CD4-positive, alpha-beta T cell treated with Interleukin-4 for 4 hours (primary cell): ENCODE measurements at places on chromosomes 4 and X.

DNA sequence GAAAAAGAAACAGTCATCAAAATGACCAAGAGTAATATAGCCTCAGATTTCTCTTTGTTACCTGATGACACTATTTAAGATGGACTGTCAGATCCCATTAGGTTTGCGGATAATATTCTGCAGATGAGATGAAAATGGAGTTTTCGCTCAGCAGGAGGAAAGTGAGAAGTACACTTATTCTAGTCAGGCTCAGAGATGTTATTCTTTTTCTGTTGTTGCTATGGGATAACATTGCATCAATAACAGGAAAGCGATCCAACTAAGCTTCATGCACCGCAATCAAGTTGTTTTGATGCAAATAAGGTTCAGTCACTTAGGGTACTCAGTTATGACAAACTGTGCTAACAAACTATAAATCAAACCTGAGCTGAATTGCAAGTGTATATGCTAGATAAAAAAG is 415.0 kb downstream of the CCSER1 start:
- no peak for DNase-seq

GRCh38 chrX:14440106-14440505 is 89.2 kb upstream of the GLRA2 start:
- DNase-seq: no peak

- no peak for DNase-seq
These were observed 30.2 kb downstream of the ASB5 start for GRCh38 chr4:176238826-176239225.

DNA sequence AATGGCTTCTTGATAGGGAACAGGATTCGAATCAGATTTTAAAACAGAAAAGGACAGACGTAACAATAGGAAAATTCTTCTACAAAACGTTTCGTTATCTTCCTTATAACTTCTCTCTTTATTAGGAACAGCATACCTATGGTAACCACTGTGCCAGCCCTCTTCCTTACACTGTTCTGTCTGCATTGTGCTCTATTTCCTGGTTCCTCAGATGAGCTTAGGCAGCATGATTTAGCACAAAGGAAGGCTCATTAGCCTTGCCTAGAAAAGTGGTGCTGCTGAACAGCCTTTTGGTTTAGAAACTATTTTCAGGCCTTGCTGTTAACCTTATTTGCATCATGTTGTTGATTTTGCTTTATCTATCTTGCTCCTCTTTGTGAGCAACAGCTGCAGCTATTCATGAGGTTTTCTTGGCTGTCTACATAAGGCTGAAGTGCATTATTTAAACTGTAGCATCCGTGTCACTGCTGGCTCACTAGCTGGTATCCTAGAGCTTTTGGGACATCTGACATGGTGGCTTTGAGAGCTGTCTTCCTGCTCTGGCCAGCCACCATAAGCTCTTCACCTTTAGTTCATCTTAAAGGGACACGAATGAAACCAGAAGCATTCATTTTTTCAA is 69.9 kb upstream of the NRK start:
- no peak for DNase-seq

DNA sequence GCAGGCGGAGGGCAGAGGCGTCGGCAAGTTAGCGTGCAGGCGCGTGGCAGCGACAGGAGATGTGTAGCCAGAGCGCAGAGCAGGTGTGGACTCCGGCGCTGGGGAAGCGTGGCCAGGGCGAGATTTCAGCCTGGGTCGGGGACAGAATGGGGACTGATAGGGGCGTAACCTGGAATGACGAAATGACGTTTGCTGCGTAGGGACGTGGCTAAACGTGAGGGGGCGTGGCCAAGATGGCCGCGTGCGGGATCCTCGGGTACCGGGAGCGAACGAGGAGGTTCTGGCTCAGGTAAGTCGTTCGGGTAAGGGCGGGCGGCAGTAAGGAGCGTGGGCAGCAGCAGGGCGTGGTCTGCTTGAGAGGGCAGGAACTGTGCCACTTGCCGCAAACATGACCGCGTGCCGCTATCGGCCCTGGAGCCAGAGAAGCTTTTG is 10.9 kb upstream of the CLTRN start:
- peak; percentile 73 for DNase-seq

DNA sequence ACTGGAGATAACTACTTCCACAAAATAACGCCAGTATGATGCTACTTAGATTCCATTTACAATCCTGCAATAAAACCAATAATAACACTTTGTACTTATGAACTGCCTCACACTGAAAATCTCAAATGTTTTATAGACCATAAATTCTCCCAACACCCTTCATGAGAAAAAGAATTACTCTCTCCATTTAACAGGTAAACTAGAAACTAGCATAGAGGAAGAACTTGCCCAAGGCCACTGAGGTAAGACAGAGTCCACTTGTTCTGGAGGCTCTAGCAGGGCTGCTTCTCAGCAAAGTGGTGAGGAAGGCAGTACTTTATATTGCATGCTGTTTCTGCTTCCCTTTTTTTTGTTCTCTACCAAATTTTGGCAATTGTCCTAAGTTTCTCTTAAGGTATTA is 11.5 kb upstream of the BMP3 start:
- no peak for DNase-seq

DNA sequence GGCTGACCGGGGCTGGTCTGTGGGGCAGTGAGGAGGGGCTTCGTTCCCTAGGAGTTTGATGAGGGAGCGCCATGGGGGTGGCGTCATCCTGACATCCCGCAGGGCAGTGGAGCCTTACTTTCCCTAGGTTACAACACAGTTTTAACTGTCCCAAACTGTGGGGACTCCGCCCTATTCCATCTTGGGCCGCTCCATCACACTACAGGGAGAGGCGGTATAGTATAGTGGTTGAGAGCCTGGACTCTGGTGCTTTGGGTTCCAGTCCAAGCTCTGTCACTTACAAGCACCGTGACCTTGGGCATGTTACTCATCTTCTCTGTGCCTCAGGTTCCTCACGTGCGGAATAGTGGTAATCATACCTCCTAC is 44.2 kb downstream of the ZNF185 start:
- no peak for DNase-seq

DNA sequence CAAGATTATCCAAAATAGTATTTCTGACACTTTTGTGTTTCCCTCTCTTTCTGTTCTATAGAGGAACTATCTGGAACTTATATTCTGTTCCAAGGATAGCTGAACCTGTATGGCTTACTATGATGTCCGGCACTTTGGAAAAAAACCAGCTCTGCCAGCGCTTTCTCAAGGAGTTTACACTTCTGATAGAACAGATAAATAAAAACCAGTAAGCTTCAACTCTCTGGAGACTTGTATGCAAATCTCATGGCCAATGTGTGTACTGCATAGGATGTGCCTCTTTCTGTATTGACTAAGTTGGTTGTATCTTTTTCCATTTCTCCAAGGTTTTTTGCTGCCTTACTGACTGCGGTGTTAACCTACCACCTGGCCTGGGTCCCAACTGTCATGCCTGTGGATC is 92.5 kb downstream of the FNIP2 start:
- no peak for DNase-seq
